NCI-H1930 (cell line): ENCODE measurements at places on chromosomes 6 and 20.

DNA sequence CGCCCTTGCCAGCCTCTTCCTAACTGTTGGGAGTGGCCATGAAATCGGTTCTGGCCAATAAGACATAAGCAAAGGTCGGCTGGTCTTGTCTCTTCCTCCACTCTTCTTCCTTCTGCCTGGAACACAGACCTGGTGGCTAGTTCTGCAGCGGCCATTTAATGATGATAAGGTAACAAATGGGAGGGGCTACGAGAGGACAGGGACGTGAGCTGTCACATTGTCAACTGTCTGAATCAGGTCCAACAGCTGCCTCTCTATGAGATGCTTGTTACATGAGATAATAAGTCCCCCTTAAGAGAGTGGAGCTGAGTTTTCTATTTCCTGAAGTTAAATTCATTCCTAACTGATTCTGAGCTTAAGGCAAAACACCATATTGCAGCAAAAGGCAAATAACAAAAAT lies 12.5 kb upstream of the TMEM242 start:
- no peak for DNase-seq

DNA sequence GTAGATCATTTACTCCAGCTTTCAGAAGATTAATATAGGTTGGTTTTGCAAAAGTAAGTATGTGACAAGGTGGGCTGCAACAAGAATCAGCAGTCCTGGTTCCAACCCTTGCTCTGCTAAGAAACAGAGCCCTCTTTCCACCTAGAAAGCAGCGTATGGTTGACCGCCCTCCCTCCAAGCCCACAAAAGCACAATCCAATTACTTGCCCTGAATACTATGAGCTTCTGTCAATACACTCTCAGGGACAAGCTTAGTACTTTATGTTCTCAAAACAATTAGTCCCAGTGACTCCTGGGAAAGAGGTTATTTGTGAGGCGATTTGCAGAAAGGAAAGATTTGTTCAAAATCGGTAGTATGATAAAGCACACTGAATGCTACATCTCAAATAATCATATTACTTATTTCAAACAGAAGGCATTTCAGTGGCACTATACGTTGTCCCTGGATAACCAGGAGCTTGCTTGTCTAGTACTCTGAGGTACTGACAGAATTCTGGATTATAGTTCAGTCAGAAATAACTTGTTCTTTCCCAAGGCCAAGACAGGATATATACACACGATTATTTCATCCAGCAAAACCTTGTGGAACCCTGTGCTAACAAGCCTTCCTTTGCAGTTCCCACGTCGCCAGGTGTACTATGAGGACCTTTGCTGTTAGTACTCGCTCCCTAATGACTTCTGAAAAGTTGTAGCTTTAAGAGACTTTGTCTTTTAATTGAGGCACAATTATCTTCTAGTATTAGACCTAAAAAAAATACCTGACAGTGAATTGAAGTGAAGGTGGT lies 96.9 kb upstream of the ADTRP start:
- DNase-seq: no peak

DNA sequence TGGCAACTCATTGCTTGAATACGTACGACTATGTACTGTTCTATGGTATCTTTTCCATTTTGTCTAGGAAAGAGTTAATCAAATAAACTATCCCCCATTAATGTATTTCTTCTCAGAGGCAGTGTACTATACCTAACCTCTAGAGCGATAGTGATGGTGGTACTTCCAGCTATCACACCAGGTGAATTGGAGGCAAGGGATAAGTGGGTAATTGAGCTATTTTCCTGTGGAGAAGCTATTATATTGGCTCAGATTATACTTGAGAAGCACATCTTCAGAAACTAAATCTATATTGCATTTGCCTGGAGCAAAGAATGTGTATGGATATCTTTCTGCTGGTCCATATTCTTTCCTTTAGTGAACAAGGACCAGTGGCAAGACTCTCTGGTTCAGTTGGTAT lies 430.7 kb upstream of the KHDRBS2 start:
- DNase-seq: no peak

DNA sequence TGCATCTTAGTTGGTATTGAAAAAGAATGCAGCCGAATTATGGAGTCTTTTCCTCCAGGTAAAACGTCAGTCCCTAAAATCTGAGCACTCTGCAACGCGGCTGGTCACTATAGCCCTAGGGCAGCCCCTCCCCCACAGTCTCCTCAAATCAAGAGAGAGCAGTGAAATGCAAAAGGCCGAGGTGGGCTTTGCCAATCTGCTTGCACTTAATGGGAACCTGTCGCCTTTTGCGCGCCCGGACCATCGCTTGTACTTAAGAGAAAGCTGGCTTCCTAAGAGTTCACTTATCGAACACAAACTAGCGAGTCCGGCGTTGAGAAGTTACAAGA lies 447 bp downstream of the MCM3 start:
- no peak for DNase-seq
